SIG-M5 (cell line): ENCODE measurements at places on chromosomes 7 and 10.

GRCh38 chr10:48976196-48976595 lies 36.6 kb upstream of the LRRC18 start:
- DNase-seq: no peak

DNA sequence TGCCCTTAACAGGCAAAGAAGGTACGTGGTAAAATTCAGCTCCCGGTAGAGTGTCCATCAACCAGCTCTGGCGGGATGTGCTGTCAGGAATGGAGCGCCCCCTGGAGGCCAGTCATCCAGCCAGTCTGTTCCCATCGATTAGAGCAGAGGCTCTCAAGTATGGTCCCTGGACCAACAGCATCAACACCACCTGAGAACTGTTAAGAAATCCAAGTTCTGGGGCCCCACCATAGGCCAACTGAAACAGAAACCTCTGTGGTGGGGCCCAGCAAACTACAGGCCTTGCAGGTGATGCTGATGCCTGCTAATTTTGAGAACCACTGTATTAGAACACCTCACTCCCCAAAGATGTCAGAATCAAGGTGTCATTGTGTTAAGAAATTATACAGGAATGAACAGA lies 109.2 kb downstream of the DPY19L1 start:
- no peak for DNase-seq

DNA sequence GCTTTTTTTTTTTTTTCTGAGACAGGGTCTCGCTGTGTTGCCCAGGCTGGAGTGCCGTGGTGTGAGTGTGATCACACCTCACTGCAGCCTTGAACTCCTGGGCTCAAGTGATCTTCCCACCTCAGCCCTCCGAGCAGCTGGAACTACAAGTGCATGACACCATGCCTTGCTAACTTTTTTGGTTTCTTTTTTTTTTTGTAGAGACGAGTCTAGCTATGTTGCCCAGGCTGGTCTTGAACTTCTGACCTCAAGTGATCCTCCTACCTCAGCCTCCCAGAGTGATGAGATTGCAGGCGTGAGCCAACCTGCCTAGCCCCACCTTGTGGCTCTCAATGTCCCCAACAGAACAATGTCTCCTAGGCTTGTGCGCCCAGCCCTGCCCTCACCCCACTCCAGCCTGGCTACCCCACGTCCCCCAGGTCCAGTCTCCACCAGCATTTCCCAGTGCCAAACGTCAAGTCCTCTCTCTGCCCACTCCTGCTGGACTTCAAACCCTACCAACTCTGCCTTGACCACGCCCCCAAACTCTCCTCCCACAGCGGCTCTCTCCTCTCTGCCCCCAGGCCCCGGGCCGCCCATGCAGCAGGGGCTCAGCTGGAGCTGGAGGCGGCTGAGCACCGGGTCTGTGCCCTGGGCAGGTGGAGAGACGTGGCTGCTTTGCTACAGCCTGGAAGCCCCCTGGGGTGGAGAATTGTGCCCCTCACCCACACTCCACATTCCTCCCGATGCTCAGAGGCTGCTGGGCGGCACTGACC lies 18.9 kb downstream of the BHLHA15 start:
- no peak for DNase-seq

DNA sequence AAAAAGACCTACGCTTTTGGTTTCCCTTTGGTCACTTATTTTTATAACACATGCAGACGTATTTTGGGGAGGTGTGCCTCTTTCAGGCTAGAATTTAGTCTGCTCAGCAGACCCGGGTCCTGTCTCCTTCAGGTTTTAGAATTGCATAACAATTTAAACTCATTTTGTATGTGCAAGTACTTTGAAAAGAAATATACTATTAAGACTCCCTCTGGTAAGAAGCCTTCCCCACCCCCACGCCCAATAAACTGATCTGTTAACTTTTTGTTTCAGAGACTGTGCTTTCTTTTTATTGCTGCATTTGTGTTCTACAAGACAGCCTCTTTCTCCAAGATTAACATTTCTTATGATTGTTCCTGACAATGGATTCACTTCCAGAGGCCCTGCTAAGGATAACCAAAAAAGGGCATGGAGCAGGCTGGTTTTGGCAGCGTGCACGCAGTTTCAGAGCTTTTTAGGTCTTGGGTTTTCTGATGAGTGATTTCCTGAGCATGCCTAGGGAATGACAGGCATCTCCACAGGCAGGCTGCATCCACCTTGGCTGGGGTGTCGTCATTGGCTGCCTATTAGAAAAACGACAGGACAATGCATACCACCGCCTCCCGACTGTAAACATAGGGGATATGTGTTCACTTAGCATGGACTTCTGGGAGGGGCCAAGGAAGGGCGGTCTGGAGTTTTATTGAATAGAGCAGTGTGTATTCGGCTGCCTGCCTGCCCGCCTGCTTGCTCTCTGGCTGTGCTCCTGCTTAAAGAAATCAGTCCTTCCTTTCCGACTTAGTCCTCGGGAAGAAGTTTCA lies at the start of gene CALD1:
Gene CALD1, plus strand, starts transcription at position 694 of the 800 bp plus-strand sequence. CDS start 88,100 bp downstream, outside the sequence.
- DNase-seq: no peak

- DNase-seq: no peak
Measured at GRCh38 chr10:33258967-33259366, 75.5 kb downstream of the NRP1 start.

GRCh38 chr10:48444861-48445841 lies 138.7 kb downstream of the MAPK8 start:
- no peak for DNase-seq

- no peak for DNase-seq
Measured at GRCh38 chr10:12500381-12501303, 151.3 kb downstream of the CAMK1D start.

DNA sequence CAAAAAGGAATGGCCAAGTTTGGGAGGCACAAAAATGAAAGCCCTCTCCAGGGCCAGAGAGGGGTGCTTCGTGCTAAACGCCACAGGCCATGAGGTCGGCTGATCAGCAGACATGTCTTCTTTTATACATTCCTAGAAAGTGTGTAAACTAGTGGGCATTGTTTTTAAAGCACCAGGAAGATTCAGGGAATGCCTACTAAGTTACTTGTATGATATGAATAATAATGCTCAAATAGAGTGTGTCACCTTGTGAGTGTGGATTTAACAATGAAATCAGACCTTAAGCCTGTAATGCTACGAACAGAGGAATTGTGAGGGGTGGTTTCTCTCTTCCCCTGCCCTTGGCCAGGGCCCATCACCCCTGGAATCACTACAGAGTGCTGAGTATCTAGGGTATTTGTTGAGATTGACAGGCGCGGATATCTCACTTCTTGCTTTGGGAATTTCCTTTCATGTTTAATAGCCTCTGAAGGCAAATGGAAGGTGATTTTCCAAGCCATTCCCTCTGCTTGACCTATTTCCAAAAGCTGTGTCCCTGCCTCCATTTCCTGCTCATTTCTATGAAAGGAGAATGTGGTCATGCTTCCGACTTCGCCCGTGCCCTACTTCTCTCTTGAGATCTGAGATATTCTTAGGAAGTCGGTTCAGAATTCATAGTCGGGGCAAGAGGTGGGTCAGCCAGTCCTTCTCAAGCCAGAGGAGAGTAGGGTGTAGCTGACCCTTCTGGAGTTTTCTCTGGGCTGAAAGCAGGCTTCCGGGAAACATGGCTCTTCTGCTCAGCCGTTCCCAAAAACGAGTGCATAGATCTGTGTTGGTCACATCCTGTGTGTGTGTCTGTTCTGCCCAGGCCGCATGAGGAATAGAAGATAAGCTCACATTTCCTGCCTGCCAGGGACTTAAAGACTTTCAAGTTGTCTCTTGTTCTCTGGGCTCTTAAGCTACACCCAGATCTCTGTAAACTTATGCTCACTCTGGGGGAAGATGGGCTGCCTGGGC lies 167.8 kb upstream of the ITGB1 start:
- DNase-seq: no peak

DNA sequence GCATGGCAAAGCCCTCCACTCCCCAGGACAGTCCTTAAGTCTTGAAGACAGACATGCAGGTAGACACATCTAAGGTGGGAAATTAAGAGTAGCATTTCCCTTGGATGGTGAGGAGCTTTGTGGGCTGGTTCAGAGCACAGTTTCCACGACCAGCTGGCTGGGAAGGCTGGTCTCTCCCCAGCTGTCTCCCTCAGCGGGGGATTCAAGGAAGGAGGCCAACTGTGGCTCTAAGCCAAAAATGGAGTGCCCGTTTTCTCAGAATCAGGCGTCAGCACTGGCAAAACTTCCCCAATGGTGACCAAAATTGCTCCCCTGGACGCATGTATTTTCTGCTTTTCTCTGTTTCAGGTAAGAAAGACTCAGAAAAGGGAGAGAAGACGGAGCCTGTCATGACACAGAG lies 230.6 kb upstream of the FZD8 start:
- DNase-seq: no peak
